Ascending aorta (tissue), 2 donors: ENCODE measurements at places on chromosomes 2 and 18.

DNA sequence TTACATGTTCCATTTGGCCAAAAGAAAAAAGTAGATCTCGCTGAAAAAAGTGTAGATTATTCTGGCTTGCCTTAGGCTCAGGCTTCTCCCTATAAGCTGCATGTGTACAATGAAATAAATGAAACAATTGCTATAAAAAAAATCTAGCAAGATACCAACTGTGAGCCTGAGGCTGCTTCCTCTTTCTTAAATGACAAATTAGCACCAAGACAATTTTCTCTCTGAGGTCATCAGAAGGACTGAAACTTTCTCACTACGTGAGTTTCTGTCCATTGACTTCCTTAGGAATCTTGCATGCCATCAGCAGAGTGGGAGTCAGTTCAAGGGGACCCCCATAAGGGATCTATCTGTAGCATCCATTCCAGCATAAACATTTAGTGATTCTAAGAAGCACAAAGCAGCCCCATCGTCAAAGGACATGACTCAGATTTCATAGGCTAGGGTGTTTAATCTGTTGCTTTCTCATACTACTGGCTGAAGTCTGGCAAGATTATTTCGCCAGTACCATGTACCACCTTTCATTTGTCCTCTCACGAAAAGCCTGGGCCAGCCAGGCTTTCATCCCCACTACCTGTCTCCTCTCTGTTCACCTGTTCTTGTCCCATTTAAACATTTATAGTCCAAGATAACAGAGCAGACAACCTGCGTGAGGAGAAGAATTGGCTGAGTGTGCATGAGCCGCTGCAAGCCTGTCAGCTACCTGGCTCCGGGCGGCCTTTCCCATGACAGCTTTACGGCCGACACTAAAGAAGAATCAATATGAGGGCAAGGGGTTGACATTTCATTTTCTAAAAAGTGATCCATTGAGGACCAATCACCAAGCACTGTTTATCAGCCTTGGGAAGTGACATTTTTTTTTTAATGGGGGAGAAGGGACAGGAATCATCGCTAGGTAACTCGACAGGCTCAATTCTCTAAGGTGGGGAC is 120.0 kb downstream of the EPHA4 start:
- DNase-seq, result no peak

- no peak for DNase-seq
Measured at GRCh38 chr2:174066871-174067270, 101.7 kb upstream of the SP3 start.

GRCh38 chr18:74994502-74995418 is 214.2 kb downstream of the PTGR3 start:
- no peak for DNase-seq

GRCh38 chr18:45173799-45174519 is 441.3 kb upstream of the SLC14A2 start:
- DNase-seq, result no peak

DNA sequence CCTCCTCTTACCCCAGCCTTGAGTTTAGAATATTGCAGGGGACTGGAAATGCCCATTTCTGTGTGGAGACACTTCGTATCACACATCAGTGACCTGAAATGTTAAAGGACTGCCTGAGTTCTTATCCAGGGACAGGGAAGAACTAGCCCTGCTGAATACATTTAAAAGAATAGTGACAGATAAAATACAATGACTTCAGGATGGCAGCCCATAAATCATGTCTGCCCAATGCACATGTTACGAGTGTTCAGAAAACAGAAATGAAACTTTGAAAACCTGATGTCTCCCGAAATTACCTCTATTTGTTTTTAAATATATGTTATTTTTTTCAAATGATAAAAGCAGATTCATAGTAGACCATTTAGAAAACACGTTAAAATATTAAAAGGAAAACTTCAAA is 22.3 kb upstream of the RAB12 start:
- no peak for DNase-seq

GRCh38 chr2:236380051-236380612 is 115.9 kb upstream of the ASB18 start:
- no peak for DNase-seq

DNA sequence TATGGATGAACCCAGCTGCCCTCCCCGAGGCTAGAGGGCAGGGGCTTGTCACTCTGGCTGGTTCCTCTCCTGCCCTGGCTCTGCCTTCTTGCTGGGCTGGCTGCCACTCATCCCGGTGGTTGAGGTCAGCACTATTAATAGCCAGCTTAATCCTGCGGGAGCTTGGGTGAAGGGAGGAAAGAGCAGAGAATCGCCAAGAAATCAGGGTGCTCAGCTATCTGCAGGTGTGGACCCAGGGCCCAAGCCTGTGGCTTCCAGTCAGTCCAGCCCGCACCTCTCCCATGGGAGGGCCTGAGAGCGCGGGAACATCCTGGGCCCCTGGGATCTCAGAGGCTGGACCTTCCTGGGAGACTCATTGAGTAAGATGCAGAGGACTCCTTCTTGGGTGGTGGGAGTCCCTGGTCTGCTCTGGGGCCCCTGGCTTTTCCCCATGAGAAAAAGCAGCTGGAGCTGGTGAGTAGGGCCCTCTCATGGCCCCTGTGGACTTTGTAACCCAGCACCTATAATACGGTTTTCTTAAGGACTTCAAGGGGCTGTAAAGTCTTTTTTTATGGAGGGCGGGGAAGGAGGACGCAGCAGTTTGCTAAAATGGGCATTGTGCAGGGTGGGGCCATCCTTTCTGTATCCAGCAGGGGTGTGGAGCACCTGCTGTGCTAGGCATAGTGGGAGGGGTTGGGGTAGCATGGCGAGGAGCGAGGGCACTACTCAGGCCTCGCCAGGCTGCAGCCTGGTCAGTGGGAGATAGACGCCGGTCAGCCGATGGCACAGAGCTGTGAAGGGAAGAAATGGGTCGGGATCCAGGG is 27.4 kb upstream of the CNNM3 start:
- peak; percentile 79 for DNase-seq

- no peak for DNase-seq
Measured at GRCh38 chr2:98518101-98518500, 73.4 kb downstream of the INPP4A start.

DNA sequence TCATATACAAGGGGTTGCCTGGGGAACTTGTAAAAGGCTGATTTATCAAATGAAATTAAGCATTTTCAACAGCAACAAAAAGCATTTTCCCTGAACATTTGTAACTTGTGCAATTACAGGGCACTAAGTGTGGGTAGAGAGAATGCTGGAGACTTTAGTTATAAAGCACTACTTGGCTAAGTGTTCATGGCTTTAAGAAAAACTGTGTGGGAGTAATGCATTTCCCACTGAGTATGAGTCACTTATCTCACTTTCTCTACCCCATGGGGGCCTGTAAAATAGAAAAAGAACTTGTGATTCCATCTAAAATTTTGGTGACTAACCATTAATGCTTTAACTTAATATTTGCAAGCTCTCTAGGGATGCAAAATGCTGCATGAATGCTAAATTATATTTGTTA is 193.4 kb downstream of the CCDC102B start:
- DNase-seq, result no peak

DNA sequence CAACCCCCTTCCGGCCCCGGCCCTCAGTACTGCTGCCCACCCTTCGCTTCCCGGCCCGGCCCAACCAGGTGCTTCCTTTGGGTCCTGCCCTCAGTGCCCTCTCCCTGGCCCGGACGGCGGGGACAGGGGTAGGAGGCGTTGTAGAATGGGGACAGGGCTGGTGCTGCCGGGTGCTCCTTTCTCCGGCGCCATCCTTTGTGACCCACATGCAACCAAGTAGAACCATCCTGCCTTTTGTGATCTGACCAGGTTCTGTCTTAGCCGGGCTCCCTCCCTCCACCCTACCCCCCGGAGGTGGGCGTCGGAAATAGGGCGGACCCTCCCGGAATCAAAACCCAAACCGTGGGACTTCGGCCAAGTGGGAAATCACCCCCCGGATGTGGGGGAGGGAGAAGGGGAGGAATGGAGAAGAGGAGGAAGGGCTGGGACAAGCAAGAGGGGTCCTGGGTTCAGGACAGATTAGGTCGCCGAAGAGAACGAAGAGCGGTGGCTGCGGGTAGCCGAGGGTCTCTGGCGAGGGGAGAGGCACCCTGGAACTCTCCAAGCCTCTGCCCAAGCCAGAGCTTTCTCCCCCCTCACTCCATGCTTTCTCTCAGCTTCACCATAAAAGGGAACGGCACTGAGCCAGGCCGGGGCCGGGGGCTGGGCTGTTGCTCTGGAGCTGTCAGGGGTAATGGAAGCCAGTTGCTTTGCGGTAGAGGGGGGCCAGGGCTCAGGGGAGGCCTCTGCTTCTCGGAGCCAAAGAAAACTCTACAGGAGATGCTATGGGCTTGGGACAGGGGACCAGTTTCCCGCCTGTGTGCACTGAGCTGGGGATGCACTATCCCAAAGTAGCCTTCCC is 756 bp upstream of the OST4 start:
- DNase-seq, result no peak

DNA sequence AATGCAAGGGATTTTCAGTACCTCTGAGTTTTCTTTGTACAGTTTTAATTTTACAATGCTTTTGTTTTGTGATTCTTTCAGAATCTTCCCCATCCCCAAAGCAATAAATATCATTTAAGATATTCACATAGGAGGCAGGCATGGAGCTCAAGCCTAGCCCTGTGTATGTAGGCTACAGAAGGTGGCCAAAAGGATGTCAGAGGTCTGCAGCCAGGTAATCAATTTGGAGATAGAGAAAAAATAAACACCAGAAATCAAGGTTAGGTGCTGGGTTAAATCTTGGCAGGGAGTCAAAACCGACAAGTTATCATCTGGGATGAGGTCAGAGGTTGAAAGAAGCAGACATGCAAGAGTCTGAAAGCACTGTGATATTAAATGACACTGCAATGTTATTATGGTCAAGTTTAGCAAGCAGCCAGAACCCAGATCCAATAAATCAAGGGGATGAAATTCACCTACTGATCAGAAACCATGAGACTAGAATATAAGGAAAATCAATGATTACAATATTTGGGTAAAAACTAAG is 45.1 kb upstream of the LRP1B start:
- DNase-seq, result no peak

DNA sequence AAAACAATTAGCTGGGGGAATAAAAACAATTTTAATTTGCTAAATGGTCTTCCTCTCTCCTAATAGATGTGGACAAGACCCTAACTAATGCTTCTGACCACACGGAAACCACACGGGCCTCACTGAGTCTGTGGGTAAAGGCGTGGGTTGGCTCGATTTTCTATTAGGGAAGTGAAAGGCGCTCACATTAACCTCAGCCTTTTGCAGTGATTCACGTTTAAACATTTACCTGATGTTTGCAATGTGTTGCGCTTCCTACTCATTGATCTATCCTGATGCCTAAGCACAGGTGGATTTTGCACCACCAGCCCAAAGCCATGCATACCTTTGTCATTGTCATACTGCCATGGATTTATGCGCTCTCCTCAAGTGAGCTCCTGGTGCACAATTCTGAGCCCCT is 35.6 kb upstream of the NRP2 start:
- DNase-seq, result no peak

- DNase-seq, result no peak
Measured at GRCh38 chr2:241202681-241203080, 14.2 kb downstream of the ANO7 start.

- DNase-seq, result no peak
Measured at GRCh38 chr2:160507464-160507863, 13.9 kb upstream of the RBMS1 start.

DNA sequence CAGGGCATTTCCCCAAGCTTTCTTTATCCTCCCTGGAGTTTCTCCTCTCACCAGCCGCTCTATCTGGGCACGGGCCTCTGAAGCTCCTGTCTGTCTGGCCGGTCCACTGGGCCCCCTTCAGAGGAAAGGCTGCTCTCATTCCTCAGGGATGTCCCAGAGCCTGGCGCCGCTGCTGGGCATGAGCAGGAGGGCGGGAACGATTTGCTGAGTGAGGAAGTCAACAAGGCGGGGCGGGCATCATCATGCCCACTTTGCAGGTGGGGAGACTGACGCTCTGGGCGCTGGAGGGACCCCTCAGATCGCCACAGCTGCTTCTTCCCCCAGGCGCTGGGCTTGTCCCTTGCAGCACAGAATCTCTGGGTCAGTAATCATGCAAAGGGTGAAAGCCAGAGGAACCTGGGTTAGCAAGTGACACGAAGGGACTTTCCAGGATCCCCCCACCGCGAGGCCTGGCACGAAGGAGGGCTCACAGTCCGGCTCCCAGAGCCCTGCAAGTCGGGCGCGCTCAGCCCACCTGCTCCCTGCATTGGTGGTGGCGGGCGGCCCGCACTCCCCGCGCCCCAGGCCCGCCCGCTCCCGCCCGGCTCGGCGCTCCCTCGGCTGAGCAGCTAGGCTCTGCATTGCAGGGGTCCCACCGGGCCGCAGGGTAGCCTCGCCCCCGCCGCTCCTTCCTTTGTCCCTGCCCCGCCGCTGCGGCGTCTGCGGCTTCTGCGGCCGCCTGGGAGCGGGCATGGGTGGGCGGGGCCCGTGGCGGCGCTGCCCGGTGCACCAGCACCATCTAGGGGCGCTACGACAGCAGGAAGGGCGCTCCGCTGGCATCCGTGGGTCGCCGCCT is 157.8 kb downstream of the CYRIA start:
- DNase-seq, result no peak

- no peak for DNase-seq
Measured at GRCh38 chr2:63589148-63589958, 590 bp downstream of the MDH1 start.

GRCh38 chr2:35365859-35366258 is 989.7 kb upstream of the CRIM1 start:
- no peak for DNase-seq

- DNase-seq, result no peak
Measured at GRCh38 chr2:18432999-18433398, 127.5 kb downstream of the RDH14 start.

DNA sequence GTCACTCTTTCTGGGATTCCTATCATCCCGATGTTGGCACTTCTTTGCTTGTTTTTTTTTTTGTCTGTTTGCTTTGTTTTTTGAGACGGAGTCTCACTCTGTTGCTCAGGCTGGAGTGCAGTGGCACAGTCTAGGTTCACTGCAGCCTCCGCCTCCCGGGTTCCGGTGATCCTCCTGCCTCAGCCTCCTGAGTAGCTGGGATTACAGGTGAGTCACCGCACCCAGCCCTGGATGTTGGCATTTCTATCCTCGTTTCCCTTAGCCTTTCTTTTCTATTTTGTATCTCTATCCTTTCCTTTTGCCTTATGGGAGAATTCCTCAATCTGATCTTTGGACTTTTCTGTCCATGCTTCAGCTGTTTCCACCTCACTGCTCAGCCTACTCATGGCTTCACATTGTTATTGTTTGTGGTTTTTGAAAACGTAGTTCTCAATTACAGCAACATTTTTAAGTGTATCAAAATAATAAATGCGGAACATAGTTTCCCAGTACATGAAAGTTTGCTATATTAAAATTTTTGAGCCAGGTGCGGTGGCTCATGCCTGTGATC is 62.1 kb upstream of the ZNF516 start:
- DNase-seq, result no peak

DNA sequence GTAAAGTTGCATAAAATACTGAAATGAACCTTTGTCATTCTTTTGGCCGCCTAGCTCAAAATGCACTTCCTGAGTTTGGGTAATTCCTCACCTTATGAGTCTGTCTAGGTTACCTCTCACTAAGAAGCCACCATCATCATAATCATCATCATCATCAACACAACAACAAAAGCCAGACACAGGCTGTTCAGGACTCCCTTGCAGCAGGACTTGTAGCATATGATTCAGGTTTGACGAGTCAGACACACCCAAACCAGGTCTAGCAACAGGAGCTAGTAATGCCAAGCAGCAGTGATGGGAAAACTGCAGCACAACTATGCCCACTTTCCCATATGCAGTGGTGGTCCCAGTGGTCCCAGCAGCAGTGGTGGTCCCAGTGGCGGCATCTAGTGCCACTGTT is 2.8 kb upstream of the SGO2 start:
- no peak for DNase-seq
